ENCODE measurements at places on chromosomes 2 and 18.

DNA sequence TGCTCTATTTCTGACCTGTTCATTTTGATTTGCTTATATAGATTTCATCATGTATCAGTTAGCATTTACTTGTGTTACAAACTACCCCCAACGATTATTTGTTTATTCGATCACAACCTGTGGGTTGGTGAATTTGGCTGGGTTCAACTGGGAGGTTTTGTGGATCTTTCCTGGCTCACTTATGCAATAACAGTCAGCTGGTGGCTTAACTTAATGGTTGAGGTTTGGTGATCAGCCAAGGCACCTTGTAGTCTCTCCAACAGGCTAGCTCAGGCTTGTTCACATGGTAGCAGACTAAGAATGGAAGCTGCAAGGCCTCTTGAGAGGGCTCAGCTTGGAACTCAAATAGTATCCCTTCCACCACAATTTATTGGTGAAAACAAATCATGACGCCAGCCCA is 5.4 kb upstream of the PUM2 start:
- peak; percentile 23 for DNase-seq

GRCh38 chr2:143710879-143711278 is 581.7 kb downstream of the ARHGAP15 start:
- DNase-seq: no peak

GRCh38 chr18:56715121-56715520 is 64.0 kb downstream of the WDR7 start:
- no peak for DNase-seq

- no peak for DNase-seq
Observed at GRCh38 chr2:204333861-204334260, 211.4 kb upstream of the PARD3B start.

GRCh38 chr2:12844511-12844910 is 127.8 kb downstream of the TRIB2 start:
- DNase-seq: no peak

DNA sequence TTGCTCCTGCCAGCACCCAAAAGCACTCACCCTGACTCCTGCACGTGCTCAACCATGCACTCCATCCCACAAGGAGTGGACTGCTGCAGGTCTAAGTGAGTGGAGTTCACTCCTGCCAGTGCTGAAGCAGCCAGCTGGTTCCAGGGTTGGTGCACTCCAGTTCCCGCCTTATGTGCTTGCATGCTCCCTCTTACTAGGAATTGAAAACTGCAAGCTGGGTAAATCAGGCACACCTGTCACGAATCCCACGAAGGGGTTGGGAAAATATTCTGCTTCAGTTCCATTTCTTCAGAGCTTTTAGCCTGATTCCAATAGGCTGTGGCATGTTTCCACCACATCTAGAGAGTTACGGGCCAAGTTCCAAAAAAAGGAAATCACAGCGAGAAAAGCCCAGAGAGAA is 1365.5 kb upstream of the CHAC2 start:
- DNase-seq: no peak

- DNase-seq: peak; percentile 40
Observed at GRCh38 chr2:176535467-176536113, 266.3 kb downstream of the MTX2 start.

- DNase-seq: no peak
Observed at GRCh38 chr2:133821107-133821760, 253.0 kb upstream of the NCKAP5 start.

DNA sequence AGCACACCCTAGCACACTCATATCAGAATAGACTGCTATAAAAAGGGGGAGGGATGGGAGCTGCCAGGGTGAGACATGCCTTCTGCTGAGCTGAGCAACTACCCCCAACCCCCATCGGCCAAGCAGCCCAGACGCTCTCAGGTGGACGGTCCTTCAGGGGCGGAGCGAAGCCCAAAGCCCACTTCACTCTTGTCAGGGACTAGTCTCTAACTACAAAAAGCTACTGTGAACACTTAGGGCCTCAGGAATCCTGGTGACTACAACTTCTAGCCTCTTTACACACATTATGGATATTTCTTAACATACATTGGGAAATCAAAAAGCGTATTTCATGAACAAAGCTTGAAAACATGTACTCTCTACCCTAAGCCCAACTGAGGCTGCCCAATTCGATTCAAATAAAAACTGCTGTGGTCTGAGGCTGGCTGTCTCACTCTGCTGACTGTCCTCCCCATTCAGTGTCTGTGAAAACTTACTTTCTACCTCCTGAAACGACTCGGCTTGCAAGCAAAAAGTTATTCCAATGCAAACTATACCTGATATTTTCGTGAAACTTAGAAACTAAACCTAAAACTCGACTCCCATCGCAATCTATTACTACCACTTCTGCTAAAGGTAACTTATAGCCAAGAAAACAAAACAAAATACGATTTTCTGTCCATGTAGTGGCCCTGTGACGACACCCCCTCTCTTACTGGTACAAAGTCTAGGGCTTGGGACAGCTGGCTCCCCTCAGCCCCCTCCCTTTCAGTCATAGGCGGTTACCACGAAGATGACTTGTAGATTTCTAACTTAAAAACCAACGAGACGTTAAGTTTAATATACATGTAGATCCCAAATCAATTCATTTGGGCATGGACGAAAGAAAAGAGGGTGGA is 1.2 kb downstream of the SERTAD2 start:
- DNase-seq: no peak

- DNase-seq: no peak
Observed at GRCh38 chr2:128422571-128422970, 103.9 kb upstream of the HS6ST1 start.

DNA sequence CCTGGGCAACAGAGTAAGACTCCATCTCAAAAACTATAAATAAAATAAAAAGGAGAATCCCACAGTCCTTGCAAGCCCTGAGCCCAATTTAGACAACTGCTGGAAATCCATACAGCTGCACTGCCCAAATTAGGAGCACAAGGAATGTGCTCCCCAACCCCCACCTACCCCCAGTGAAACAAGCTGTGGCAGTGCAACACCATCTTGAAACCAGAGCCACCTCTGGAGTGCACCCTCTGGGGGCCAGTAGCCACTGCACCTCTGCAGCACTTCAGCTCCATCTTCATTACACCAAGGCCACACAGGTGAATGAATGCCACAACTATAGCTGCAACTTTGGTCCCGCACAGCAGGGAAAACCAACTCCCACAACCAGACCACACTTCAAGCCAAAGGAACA is 37.3 kb downstream of the USP34 start:
- no peak for DNase-seq

DNA sequence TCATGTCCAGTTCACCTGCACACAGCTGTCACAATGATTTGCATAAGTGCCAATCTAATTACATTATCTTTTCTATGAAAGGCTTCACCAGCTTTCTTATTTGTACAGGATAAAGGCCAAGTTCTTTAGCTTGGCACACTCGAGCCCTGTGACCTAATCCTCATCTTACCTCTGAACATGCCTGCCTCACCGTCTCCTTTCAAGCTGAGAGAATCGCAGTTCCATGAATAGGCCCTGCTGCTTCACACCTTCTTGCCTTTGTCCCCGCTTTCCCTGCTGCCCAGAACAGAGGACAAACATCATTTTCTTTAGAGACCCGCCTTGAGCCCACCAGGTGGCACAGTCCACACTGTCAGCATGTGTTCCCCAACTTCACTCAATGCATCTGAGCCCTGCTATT is 1094.7 kb downstream of the BCL11A start:
- peak; percentile 74 for DNase-seq

DNA sequence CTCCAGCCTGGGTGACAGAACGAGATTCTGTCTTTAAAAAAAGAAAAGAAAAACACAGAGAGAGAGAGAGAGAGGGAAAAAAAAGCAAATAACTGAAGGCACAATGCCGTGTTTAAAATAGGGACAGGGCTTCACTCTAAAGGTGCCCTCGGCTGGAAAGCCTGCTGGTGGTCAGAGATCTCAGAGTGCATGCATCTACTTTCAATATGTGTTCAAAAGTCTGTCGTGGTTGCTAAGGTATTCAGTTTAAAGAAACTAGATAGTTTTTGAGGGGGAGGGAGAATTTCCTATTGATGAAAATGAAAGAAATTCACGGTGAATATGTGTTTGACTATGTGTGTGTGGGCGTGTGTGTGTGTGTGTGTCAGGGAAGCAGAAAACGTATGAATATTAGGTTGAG is 11.0 kb upstream of the CBLN2 start:
- DNase-seq: no peak

All from NCI-H1092 (cell line).